ENCODE measurements at places on chromosomes 16 and 17.

DNA sequence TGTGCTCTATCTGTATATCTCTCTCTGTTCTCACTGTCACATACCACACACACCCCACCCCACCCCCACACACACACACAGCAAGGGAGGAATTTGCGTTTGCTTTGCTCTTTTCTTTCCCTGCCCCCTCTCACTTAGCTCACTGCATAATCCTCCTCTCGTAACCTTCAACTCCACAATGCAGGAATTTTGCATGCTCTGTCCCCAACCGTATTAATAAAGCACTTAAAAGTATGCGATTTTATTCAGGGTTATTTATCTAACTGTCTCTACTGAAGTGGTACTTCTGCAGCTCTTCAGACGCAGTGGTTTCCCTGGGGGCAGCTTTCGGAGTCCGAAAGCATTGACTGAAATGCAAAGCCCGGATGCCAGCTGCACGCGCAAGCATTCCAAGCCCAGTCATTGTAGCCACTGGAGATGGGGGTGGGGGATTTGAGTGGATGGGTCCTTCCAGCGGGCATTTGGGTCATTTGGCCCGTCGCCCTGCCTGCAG lies 105.4 kb upstream of the RBFOX1 start:
- DNase-seq, result no peak

DNA sequence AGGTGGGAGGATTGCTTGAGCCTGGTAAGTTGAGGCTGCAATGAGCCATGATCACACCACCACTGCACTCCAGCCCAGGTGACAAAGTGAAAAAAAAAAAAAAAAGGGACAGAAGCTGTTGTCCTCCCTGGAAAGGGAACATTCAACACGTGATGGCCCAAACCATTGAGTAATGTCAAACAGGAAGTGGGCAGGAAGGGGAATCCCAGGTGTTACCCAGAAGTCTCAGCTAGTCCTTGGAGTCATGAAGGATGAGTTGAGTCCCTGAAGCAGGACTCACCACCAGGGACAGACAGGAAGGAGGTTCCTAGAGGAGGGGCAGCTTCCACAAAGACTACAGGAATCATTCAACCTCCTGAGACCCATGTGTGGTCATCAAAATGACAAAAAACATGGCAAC lies 19.8 kb upstream of the CMIP start:
- DNase-seq, result no peak

GRCh38 chr17:4006745-4007211 lies 42.5 kb upstream of the ATP2A3 start:
- no peak for DNase-seq

- no peak for DNase-seq
Observed at GRCh38 chr17:60680754-60681153, 3.1 kb downstream of the BCAS3 start.

GRCh38 chr17:65088621-65089360 lies 32.3 kb upstream of the GNA13 start:
- no peak for DNase-seq
